ENCODE measurements at places on chromosomes 6 and 20.

- DNase-seq, result no peak
Measured at GRCh38 chr20:1331801-1332453, 3.0 kb upstream of the SDCBP2 start.

- DNase-seq, result peak; percentile 66
Measured at GRCh38 chr6:147262946-147263345, 58.7 kb downstream of the STXBP5 start.

DNA sequence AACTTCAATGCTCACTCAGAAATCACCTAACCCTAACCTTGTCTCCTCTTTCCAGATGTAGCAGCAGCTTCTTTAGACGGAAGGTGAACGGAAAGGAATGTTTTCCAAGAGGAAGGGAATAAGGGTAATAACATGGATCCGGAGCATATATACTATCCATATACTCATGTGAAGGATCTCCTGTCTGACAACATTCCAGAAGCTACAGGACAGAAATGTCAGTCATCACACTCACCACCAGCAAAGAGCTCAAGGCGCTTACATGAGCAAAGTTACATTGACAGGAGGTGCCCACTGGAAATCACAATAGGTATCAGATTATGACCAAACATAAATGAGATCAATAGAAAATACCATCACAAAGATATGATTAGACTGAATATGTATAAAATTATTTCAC lies 122.1 kb upstream of the CCDC28A start:
- no peak for DNase-seq

- no peak for DNase-seq
Measured at GRCh38 chr6:18160911-18161310, 5.7 kb downstream of the KDM1B start.

DNA sequence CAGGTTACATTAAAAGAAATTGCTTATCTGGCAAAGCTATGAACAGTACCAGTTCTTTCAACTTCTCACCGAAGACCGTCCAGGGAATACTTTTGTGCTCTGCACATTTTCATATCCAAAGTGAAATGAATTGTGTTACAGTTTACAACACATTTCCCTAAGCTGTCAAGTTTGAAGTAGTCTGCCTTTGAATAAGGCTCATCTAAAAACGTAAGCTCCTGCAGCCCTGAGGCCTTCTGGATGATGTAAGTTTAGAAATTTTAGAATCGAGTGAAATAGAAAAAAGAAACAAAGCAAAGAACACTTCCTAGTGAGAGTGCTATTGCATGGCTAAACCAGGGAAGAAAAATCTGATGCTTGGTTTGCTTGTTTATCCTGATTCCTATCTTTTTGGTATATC lies 653.8 kb downstream of the MMUT start:
- no peak for DNase-seq

DNA sequence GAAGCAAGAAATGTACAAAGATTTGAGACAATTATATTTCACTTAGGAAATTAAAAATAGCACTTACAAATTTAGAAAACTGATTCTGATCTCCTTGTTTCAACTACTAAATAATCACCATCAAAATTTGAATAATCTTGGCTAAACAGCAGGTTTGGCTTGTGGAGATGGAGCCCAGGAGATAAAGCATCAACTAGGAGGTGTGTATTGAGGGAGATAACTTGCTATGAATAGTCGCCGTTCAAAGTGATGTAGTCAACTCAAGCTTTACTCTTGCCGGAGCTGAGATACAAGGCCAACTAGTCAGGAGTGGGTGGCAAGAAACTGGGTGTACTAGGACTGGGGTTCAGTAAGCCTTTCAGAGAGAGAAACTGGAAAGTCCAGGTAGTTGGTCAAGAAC lies 117.7 kb downstream of the TRMT11 start:
- no peak for DNase-seq

GRCh38 chr6:72863131-72863530 lies 241.3 kb downstream of the KCNQ5 start:
- no peak for DNase-seq

DNA sequence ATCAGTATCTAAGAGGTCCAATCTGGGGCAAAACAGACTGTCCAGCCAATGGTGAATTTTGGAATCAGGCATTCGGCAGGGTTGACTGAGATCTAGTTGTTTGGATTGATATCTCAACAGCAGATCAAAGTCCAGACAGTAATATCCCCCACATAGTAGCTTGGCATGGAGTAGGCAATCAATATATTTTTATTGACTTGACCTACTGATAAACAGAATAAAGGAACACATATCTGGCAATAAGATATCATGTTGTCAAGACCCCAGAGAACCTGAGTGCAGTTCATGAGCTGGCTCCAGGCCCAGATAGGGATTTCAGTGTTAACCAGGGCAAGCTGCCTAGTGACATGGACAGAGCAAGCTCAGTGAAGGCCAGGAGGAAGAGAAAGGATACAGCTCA lies 34.4 kb downstream of the TNFAIP3 start:
- DNase-seq, result no peak

DNA sequence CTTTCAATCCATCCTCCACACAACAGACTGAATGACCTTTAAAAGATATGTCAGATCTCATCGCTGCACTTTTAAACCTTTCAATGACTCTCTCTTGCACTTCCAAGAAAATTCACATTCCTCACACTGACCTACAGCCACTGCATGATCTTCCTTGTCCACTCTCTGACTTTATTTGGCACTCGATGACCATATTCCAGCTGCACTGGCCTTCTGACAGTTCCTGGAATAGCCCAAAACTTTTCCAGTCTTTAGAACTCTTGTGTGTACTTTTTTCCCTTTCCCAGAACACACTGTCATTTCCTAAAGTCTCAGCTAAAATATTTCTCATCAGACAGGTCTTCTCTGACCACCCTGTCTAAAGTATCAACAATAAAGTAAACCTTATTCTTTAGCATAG lies 174.6 kb downstream of the ADGRG6 start:
- DNase-seq, result no peak

DNA sequence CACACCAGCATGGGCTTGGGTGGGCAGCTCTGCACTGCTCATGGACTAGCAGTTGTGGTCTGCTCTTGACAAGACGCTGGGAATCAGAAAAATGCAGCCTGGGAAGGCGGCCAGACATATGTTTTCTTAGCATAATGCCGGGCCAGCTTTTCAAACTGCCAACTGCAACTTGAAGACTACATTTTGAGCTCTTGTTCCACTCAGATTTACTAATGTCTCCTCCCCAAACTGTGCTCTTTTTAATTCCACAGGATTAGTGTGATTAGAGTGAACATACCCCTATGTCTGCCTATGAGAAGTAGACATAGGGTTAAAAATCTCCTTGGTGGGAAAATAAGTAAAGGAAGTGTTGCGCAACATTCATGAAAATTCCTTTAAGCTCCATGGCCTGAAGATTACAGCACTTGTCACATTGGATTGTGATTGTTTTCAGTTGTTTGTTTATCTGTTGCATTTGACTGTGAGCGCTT lies 5.3 kb upstream of the FNDC1 start:
- DNase-seq, result no peak

DNA sequence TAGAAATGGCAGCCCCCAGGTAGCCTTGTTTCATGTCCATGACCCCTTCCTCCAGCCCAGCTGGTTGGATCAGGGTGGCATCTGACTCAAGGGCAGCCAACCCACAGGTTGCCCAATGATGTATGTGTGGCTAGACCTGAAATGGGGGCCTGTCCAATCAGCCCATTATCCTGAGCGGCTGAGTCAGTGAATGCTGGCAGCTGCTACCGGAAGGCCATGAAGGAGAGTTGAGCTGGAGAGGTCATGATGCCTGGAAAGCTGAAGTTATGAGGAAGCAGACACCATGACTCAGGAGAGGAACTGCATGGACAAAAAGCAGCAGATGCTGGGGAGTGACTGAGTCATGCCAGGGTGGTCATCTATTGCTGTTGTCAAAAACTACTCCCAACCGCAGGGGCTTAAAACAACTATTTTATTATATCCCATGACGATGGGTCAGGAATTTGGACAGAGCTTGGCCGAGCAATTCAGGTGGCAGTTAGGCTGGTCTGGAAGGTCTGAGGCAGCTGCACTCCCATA lies 67.3 kb downstream of the MDGA1 start:
- DNase-seq, result peak; percentile 72

- DNase-seq, result peak; percentile 16
Measured at GRCh38 chr6:87483929-87484328, 11.2 kb downstream of the SLC35A1 start.

GRCh38 chr20:38373231-38373867 lies 27.1 kb downstream of the LBP start:
- DNase-seq, result no peak

DNA sequence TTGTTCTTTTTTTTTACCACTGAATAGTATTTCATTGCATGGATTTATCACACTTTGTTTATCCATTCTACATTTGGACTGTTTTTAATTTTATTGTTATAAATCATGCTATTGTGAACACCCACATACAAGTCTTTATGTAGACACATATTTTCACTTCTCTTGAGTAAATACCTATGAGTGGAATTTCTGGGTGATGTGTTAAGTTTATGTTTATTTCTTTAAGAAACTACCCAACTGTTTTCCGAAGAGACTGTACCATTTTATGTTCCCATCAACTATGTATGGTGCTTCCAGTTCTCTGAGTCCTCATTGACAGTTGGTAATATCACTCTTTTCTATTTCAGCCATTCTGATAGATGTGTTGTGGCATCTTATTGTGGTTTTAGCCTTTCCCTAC lies 54.0 kb downstream of the RIN2 start:
- DNase-seq, result no peak

- DNase-seq, result no peak
Measured at GRCh38 chr6:132115714-132116366, 164.7 kb upstream of the CCN2 start.

GRCh38 chr6:124854338-124854922 lies 107.8 kb upstream of the RNF217 start:
- DNase-seq, result peak; percentile 7

GRCh38 chr20:15776770-15777466 lies 796.3 kb downstream of the KIF16B start:
- DNase-seq, result no peak

DNA sequence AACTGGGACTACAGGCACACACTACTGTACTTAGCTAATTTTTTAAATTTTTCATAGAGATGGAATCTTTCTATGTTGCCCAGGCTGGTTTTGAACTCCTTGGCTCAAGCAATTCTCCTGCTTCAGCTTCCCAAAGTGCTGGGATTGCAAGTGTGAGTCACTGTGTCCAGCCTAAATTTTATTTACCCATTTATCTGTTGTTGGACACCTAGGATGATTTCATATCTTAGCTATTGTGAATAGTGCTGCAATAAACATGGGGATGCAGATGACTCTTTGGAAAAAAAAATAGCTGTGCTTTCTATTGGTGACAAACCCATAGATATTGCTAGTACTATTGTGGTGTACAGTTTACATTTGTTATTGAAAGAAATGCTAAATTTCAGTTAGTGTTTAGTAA lies 19.6 kb upstream of the SYNCRIP start:
- no peak for DNase-seq

- DNase-seq, result no peak
Measured at GRCh38 chr6:4956625-4957024, 47.2 kb downstream of the RPP40 start.

GRCh38 chr20:8981482-8981881 lies 87.4 kb upstream of the PLCB4 start:
- DNase-seq, result no peak

DNA sequence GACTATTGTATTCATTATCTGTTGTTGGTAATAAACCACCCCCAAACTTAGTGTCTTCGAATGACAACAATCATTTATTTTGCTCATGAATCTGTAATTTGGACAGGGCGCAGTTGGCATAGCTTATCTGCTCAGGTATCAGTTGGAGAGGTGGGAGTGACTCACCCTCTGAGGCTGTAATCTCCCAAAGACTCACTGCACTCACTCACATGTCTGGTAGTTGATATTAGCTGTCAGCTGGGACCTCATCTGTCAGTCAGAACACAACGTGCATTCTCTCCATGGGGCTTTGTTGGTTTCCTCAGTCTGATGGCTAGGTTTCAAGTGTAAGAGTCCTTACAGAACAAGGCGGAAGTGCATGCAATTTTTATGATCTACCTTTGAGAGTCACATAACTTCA lies 219.0 kb upstream of the PRND start:
- DNase-seq, result no peak

- DNase-seq, result no peak
Measured at GRCh38 chr6:13617066-13617465, 1.9 kb downstream of the NOL7 start.

DNA sequence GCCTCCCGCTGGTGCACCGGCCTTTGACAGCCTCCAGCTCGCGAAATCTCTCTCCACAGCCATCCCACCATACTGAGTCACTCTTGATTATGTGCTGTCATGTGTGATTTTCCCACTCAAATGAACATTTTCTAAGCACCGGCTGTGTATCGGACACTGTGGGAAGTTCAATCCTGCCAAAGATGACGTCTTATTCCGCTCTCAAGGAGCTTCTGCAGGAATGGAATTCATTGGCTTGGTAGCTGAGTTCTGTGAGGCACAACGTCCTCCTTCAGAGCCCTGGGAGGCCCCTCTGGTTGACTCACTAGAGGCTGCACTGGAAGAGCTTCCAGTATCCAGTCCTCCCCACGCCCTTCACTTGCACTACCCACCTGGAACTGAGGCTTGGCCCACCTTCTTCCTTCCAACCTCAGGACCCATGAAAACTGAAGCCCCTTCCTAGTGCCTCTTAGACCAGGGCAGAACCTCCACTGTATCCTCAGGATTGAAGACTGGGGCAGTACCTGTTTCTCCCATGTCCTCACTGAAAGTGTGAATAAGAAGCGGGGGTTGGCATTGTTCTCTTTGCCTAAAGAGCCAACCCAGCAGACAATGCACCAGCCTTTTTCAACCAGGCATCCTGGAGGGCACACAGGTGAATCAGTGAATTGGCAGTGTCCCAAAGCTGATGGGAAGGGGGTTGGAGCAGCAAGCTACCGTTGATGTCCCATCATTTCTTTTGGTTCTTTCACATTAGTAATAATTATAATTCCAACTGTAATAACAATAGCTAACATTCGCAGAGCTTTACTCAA lies 1.7 kb downstream of the UNC5CL start:
- DNase-seq, result no peak

- no peak for DNase-seq
Measured at GRCh38 chr20:40339661-40340449, 349.2 kb downstream of the MAFB start.

DNA sequence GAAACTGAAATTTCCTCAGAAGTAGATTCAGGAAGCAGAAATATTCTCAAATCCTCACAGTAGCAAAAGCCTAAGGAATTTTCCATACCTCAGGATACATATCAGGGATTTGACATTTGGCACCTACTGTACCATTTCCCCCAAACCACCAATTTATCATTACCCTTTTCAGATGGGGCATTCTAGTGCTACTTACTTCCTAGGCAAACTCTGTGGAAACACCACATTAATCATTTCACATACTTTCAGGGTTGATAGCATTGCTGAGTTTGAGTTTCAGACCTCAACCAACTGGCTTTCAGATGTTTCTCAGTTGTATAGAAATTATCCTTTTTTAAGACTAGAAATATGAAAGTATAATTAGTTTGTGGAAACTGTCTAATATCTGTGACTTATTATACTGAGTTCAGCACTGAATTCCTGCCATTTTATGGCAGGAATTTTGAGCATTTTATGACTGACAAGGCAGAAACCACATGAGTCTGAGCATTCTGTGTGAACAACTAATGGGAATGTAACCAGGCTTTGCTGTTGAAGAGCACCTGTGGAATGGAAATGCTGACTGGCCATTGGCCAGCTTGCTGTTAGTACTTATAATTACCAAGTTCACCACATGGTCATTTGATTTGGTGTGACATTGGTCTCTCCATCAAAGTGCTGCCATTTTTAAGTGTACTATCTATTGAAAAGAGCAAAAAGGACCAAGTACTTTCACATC lies 35.1 kb upstream of the IRAK1BP1 start:
- no peak for DNase-seq

- DNase-seq, result no peak
Measured at GRCh38 chr20:6506906-6507305, 260.6 kb upstream of the BMP2 start.

Data from HT-29 (cell line).